Naive thymus-derived CD4-positive, alpha-beta T cell (primary cell): ENCODE measurements at places on chromosomes 2 and 18. TPM values are rescaled to one million over a fixed set of nuclear protein-coding genes. Genes with fewer than 3 reads are reported as not detected.

GRCh38 chr2:179524809-179525339 lies 260.2 kb upstream of the SESTD1 start:
- no peak for DNase-seq
- no peaks in the 10 kb centered on the region for H3K27me3 ChIP-seq
- no peak overlapping the region for H3K4me3 ChIP-seq
- no peaks in the 10 kb centered on the region for H3K4me1 ChIP-seq

DNA sequence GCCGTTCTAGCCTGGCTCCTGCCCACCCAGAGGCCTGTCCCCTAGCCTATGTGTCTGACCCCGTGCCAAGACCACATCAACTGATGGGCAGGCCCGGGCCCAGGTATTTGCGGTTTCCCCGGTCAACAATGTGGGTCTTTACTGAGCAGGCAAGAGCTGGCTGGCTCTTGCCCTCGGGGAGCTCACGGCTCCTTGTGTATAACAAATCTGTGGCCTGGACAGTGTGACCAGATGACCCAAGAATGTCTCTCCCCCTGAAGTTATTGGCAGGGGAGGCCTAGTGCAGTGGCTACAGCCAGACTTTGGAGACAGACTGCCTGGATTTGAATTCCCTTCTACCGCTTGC lies 179.6 kb downstream of the KLHL29 start:
- no peak for DNase-seq

DNA sequence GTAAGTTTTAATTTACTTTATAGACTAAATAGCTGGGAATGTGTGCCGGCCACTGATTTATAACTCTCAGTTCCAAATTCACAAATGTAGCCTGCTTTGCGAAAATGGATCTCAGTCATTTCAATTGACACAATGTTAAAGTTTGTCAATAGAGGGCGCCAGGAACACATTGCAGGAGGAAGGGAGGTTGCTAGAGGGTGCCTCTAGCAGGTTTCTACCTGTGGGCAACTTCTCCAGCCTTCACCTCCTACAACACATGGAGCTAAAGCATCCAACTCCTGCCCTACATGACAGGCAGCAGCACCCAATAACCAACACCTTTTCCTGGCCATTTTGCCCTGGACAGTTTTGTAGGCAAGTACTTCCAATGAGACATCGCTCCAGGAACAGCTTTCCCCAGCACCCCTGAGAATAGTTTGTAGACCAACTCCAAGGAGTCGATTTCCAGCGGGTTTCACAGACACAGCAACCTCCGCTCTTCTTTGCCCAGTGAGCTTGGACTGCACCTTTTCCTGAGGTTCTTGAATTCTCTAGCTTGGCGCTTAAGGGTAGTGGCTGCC lies 784.8 kb upstream of the CDH2 start:
- no peaks in the 10 kb centered on the region for H3K36me3 ChIP-seq
- H3K27me3 ChIP-seq = no peaks in the 10 kb centered on the region
- no peaks in the 10 kb centered on the region for H3K4me1 ChIP-seq
- no peak overlapping the region for H3K4me3 ChIP-seq
- no peak for DNase-seq
- H3K27ac ChIP-seq = no peak overlapping the region

- H3K4me1 ChIP-seq = no peaks in the 10 kb centered on the region
- no peak for DNase-seq
- no peaks in the 10 kb centered on the region for H3K27me3 ChIP-seq
Observed at GRCh38 chr2:13583609-13584008, 866.9 kb downstream of the TRIB2 start.

- H3K27ac ChIP-seq = no peak overlapping the region
- DNase-seq = no peak
- no peaks in the 10 kb centered on the region for H3K36me3 ChIP-seq
- no peaks in the 10 kb centered on the region for H3K4me1 ChIP-seq
- no peak overlapping the region for H3K4me3 ChIP-seq
- no peaks in the 10 kb centered on the region for H3K27me3 ChIP-seq
Observed at GRCh38 chr2:71473346-71474031, 20.1 kb downstream of the DYSF start.

- no peak overlapping the region for H3K27ac ChIP-seq
- no peaks in the 10 kb centered on the region for H3K27me3 ChIP-seq
- DNase-seq = no peak
- no peaks in the 10 kb centered on the region for H3K4me1 ChIP-seq
Observed at GRCh38 chr2:195162918-195163317, 494.1 kb upstream of the SLC39A10 start.

The PLCD4 gene
- 0.51 TPM for total RNA-seq

The GKN2 gene
- total RNA-seq = not detected

The DES gene
- not detected for total RNA-seq

The FTCDNL1 gene
- 3.4 TPM for total RNA-seq
